ENCODE measurements at places on chromosomes 5 and 9.
A peak's percentile ranks its signal among the peaks of the same experiment; 100 is the strongest.

GRCh38 chr5:82276800-82277612, 1.1 kb downstream of the RPS23 start:
- no peak for DNase-seq

DNA sequence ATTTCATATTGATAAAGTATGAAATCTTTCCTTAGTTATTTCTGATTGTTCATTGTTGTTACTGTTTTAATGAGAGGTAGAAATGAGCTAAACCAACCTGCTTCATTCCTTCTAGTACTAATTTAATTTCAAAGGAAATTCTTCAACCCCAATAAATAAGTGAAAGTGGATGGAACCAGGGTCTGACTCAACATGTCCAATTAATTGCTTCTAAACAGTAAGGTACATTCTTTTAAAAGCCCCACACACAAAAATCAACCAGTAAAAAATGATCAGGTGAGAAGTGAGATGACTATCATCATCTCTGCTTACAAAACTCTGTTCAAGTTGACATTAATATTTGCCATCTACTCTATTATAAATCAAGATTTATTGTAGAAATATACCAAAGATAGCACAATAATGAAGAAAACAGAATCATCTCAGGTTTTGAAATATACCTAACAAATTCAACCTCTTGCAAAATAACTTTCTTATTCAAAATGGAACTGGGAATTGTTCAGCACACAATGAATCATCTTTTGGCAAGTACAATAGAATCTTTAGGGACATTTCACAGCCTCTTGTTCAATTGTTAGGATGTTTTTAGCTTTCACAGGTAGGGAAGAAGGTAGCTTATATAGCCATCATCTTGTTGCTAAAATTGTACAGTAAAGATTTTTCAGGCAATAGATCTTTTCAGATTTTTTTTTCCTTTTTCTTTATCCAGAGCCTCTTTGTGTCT, 114.5 kb downstream of the RPS23 start:
- no peak for DNase-seq

DNA sequence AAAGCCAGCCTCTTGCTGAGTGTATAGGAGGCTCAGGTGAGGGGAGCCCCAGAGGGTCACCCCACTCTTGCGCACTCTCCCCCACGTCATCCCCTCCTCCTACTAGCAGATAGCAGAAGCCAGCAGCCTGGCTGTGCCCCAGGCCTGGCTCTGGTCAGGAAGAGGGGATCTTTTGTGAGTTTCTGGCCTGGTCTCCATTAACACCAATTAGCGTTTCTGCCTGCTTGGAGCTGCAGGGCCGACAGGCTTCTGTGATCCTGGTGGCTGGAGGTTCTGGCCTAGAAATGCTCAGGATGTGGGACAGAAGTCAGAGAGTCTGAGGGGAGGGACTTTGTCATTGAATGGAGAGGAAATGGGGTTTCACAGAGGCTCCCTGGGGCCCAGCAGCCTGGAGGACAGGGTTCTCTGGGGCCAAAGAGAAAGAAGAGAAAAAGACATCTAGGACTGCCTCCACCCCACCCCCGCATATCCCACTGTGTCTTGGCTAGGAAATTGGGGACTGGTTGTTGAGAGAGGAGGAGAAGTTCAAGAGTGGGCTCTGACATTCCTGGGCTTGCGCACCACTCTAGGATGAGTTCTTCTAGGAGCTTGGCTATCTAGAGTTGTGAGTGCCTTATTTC, 47.5 kb upstream of the ARAP3 start:
- DNase-seq = peak; percentile 68

DNA sequence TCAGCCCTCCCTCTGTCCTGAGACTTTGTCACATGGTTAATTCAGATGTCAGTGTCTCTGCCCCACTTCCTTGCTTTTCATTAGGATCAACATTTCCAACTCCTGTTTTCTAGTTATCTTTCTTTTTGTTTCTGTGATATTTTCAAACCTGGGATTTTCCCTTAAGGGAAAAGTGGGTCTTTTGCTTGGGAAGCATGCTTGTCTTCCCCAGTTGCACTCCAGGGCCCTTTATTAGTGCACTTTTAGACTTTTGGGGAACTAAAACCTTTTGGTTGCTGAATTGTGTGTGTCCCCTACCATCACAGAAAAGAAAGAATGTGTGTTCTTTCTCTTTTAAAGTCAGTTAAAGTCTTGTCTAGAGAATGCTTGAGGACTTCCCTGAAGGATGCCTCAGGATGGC, 18.4 kb upstream of the GDNF start:
- no peak for DNase-seq

GRCh38 chr5:73143716-73144115, 23.3 kb downstream of the TMEM171 start:
- DNase-seq = no peak

DNA sequence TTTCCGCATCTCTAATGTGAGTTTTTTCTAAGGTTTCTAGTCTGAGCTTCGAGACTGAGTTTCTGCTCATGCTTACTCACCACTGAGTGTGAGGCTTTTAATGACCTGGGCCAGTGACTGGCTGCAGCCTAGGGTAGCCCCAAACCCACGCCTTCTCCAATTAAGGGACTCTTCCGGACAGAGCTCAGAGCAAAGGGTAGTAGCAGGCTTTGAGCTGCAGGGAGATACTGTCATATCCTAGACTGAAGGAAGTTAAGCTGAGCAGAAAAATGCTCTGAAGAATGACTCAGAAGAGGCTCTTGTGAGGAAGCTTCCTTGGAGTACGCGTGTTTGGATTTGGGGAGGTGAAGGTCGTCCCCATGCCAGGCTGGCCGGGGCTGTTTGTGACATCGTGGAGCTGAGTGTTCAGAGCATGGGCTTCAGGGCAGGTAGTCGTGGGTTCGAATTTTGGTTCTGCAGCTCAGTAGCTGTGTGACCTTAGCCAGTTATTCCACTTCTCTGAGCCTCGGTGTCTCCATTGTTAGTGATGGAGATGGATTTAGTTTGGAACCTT, 3.5 kb downstream of the USP20 start:
- peak; percentile 27 for DNase-seq

DNA sequence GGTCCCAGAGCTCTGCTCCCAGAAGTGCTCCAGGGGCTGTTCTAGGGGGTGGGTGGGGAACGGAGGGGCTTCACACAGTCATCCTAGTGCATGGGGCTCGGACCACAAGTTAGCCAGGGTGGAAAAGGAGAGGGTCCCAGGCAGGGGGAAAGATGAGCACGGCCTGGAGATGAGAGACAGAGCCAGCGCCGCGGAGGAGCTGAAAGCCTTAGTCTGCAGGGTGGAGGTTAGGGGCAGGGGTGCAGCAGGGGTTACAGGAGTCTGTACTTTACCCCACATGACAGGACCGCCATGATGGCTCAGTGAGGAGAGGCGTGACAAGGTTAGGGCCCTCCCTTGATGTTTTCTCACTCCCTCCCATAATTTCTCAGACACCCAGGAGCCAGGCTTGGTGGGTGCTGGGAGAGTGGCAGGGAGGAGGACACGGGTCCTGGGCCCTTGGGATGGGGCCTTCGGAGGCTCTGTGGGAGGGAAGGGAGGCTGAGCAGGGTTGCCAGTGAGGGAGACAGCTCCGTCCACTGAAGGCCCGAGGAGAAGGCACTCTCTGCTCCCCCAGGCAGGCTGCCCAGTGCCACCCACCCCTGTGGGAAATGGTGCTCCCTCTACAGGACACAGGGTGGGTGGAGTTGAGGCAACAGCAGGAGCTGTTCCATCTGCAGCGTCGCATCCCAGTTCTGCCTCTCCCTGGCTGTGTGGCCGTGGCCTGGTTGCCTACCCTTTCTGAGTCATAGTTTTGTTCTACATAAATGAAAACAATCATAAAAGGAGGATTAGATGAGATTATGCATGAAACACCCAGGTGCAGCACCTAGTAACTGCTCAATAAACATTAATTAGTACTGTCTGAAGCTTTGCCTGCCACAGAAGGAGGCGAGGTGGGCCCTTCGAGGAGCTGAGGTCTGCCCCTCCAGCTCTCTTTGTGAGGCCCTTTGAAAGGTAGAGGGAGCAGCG, 66.2 kb downstream of the NDST1 start:
- DNase-seq = no peak

GRCh38 chr9:125125523-125125922, 17.8 kb downstream of the SCAI start:
- DNase-seq = no peak

DNA sequence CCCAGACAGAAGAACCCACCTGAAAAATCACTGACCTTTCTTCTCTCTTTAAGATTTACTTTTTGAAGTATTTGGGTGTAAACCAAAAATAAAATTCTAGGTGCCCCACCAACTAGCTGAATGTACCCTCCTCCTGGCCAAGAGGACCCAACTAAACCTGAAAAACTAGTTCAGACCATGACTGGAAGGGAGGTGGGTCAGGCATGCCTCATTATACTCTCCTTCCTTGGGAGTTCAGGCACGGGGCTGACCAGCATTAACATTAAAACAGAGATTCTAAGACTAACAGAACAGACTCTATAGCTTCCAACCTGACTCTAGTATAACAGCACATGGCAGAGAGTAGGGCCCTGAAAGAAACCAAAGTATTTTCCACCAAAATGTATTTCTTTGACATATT, 61.4 kb downstream of the CERT1 start:
- DNase-seq = peak; percentile 68

All from ELF-1 (cell line).